ENCODE measurements at places on chromosomes 3 and 15.

GRCh38 chr3:112779558-112780480 is 66.8 kb downstream of the CD200R1L start:
- no peak for DNase-seq

GRCh38 chr15:90823455-90823974 is 44.9 kb upstream of the FURIN start:
- DNase-seq: no peak

DNA sequence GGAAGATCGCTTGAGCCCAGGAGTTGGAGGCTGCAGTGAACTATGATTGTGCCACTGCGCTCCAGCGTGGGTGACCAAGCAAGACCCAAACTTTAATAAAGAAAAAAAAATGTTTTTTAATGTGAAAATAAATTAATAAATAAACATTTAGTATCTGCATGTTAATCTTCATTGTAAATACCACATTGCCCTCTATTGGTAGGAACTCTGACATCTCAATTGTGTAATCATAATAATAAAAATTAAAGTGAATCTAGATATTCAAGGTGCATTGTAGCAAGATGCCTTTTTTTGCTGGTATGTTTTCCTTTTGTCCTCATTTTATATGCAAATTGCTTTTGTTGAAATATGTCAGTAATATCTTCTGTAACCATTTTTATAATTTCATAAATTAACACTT is 95.0 kb upstream of the LIMD1 start:
- DNase-seq: peak; percentile 3

- DNase-seq: no peak
Observed at GRCh38 chr15:28096670-28097431, 2.3 kb downstream of the OCA2 start.

GRCh38 chr3:120407508-120408287 is 43.1 kb downstream of the FSTL1 start:
- DNase-seq: no peak

- DNase-seq: no peak
Observed at GRCh38 chr3:145006271-145006670, 1034.6 kb downstream of the DIPK2A start.

DNA sequence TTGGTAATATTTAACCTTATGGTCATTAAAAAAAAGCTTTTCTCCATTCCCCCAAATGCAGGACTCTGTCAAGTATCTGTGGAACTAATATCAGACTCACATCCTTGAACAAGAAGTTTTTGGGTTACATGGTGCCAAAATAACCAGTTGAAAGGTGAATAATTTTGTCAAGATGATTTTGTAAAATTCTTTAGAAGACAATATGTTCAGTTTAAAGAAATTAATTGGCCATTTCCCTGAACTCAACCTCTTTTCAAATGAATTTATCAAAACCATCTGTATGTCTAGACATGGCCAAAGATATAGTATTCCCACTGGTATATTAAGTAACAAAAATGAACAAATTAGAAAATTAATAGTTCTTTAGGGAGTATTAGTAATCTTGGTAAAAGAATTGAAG is 280.5 kb downstream of the MBNL1 start:
- no peak for DNase-seq

GRCh38 chr15:89023311-89023961 is 64.8 kb upstream of the ABHD2 start:
- no peak for DNase-seq

GRCh38 chr15:67188551-67189218 is 65.8 kb downstream of the AAGAB start:
- DNase-seq: no peak

- DNase-seq: no peak
Observed at GRCh38 chr3:154218728-154219127, 97.5 kb downstream of the ARHGEF26 start.

DNA sequence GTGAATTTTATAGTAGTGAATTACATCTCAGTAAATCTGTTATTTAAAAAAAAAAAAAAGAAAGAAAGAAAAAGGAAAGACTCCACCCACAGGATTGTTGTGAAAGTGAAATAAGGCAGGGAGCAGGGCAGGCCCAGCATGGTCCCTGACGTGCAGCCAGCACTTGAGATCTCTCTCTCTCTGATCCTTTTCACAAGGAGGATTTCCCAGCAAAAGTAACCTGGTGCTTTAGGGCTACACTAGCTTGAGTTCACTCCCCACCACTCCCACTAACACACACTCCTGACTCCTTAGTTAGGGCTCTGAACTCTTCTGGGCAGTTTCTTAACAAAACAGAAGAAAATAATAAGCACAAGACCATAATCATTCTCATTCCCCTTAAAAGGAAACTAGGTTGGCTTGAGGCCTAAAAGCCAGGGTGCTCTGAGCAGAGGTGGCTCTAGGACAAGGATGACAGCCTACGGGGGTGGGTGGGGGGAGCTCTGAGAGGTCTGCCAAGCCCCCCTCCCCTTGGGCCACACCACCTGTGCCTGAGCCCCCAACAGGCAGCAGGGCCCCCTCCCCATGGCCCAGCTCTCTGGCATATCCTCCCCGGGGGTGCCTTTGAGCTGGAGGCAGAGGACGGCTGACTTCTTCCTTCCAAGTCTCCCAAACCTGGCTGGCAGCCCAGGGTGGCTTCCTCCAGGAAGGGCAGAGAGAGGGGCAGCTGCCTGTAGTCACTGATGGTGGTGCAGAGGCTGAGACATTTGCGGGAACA is 856 bp downstream of the TMEM40 start:
- no peak for DNase-seq

DNA sequence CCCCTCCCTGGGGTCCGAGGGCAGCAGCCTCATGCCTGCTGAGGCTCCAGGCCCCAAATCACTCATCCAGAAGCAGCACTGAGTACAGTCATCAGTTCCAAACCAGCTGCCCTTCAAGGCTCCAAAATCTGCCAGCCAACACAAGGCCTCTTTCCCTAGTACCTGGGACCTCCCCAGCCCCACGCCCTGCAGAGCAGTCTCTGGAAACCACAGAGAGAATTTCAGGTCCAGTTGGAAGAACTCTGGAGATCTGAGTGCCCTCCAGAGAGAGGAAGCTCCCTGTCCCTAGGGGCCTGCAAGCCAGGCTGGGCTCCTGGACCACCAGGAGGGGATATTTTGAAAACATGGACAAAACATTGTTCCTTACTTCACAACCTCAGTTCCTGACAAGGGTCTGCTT is 26.2 kb downstream of the TKT start:
- no peak for DNase-seq

DNA sequence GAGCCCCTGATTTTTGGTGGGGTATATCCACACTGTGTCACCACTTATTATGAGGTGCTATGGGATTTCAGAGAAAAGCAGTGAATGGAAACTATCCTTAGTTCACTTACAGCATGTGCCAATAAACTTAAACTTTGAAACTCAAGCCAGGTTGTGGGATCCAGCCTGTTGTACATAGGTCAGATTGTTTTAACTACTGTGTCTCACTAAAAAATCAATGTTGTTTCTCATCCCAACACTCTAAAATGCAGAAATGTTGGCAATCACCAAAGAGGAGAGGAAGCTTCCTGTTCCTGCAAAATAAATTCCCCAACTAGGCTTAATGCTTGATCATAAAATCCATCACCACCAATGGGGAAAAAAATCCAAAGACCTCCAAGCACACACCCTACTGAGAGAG is 173.7 kb upstream of the ONECUT1 start:
- DNase-seq: no peak

DNA sequence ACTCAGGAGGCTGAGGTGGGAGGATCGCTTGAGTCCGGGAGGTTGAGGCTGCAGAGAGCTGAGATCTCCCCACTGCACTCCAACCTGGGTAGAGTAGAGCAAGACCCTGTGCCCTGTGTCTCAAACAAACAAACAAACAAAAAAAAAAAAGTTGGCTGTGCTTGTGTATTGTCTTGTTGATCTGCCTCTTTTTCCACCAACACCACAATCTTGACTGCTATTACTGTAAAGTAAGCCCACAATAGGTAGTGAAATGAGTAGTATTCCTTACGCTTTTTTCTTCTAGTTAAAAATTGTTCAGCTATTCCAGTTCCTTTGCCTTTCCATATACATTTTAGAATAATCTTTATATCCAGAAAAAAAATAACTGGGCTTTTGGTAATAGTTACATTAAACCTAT is 35.5 kb downstream of the PTH1R start:
- no peak for DNase-seq

- DNase-seq: no peak
Observed at GRCh38 chr15:25838871-25839195, 24.3 kb downstream of the ATP10A start.

DNA sequence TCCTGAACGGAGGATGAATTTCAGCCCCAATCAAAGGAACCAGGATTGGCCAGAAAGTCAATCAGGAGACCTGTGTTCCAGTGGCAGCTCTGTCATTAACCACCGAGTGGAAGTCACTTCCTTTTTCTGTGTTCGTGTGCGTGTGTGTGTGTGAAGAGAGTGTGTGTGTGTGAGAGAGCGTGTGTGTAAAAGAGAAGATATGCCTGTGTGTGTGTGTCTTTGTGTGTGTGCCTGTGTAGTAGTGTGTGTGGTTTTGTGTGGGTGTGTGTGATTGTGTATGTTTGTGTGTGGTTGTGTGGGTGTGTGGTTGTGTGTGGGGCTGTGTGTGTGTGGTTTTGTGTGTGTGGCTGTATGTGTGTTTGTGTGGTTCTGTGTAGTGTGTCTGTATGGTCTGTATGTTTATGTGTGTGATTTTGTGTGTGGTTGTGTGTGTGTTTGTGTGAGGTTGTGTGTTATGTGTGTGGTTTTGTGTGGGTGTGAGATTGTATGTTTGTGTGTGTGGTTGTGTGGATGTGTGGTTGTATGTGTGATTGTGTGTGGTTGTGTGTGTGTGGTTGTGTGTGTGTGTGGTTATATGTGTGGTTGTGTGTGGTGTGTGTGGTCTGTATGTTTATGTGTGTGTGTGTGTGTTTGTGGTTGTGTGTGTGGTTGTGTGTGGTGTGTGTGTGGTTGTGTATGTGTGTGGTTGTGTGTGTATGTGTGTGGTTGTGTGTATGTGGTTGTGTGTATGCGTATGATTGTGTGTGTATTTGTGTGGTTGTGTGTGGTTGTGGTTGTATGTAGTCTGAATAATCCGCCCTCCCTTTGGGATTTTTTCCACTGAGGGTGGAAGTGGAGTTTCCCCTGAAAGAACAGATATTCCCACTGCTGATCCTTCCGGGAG is 314.4 kb downstream of the SHQ1 start:
- no peak for DNase-seq

- no peak for DNase-seq
Observed at GRCh38 chr3:55564726-55565125, 77.6 kb upstream of the WNT5A start.

- DNase-seq: no peak
Observed at GRCh38 chr3:107993771-107994170, 97.1 kb downstream of the CD47 start.

DNA sequence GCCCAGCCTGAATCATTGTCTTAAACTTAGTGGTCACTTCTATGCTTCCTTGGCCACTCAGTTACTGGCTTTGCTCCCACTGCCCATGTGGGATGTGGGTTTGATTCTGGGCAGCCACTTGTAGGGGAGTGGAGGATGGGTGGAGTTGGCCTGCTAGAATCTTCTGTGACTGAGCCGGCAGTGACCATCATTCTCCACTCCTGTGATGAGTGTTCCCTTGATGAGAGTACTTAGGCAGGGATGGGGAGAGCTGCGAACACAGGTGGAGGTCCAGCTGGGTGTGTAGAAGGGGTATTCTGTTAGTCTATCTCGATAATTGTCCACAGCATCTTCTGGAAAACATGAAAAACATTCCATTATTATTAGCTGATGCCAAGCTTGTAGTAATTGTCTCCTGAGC is 8.0 kb downstream of the TM6SF1 start:
- no peak for DNase-seq

- no peak for DNase-seq
Observed at GRCh38 chr15:25670621-25671020, 192.5 kb downstream of the ATP10A start.

GRCh38 chr3:140384028-140384771 is 293.7 kb upstream of the TRIM42 start:
- DNase-seq: no peak

- DNase-seq: no peak
Observed at GRCh38 chr3:190096345-190096744, 24.4 kb downstream of the P3H2 start.

DNA sequence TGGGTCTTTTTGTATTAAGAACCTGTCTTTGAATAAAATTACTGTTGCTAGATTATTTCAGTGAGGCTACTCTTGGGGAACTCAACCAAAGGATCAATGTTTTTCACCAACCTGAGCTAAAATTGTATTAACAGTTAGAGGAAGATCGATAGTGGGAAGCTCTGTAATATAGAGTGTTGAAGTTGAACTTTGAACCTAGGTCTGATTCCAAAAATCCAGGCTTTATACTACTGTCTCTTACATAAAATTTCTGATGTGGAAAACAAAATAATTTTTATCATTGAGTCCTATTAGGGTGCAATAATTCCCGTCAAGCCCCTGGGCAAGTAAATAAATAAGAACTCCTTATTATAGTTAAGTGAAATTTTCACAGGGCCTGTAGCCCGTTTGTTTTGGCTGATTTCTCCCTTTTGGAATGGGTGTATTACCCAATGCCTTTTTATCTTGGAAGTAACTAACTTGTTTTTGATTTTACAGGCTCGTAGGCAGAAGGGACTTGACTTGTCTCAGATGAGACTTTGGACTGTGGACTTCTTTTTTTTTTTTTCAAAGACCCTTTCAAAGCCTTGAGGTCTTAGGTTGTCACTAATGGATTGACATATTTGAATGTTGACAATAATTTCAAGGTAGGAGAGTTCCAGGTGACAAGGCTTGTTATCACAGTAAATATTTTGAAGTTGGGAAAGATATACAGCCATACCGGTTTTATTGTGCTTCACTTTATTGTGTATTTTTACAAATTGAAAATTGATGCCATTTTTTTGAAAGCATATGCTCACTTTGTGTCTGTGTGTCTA is 276.1 kb downstream of the NFKBIZ start:
- DNase-seq: no peak

- peak; percentile 29 for DNase-seq
Observed at GRCh38 chr3:128878556-128879124, 780 bp upstream of the ACAD9 start.

- peak; percentile 33 for DNase-seq
Observed at GRCh38 chr3:25663347-25663868, 1.3 kb downstream of the TOP2B start.

DNA sequence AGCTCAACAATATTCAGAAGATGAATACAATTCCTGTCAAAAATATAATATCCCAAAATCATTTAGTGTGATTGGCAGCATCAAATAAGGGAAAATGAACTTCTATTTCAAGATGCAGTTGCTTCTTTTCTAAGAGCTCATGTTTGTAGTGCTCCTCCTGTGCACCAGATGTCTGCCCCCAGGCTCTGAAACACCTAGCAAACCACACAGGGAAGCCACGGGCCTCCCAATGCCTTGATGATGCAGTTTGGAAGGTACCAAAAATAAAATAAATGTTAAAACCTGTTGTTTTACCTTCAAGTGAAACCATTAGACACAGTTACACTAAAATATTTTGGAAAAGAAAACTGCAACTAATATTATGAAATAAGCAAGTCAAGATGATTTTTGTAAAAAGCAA is 22.2 kb downstream of the CFAP20DC start:
- no peak for DNase-seq

DNA sequence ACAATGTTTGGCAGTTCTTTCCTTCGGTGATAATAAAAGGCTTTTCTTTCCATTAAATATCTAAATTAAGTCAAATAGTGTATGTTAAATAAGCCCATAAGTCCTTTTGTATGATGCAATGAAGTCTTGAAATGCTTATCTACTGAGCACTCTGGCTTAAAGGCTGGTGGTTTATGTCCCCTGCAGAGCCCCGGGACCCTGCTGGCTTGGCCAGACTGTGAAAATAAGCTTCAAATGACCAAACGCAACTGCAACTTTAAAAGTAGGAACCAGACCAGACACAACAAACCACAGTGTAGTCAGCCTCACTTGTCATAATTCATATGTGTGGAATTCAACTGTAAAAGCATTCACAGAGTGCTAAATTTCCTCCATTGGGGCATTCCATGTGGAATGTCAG is 72.5 kb downstream of the FOXP1 start:
- DNase-seq: no peak
